ENCODE measurements at places on chromosomes 13 and 19.

DNA sequence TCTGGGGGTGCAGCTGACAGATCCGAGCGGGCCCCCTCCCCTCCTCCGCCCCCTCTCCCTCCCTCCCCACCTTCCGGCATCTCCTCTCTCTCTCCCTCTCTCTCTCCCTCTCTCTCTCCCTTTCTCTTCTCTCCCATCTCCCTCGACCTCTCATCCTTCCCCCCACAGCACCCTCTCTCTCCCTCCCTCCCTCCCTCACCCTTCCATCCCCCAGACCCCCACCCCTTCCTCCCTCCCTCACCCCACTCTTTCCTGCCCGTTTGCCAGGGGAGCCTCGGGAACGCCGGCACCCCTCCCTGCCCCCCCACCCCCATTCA, 666 bp downstream of the CELF5 start:
- DNase-seq: no peak

DNA sequence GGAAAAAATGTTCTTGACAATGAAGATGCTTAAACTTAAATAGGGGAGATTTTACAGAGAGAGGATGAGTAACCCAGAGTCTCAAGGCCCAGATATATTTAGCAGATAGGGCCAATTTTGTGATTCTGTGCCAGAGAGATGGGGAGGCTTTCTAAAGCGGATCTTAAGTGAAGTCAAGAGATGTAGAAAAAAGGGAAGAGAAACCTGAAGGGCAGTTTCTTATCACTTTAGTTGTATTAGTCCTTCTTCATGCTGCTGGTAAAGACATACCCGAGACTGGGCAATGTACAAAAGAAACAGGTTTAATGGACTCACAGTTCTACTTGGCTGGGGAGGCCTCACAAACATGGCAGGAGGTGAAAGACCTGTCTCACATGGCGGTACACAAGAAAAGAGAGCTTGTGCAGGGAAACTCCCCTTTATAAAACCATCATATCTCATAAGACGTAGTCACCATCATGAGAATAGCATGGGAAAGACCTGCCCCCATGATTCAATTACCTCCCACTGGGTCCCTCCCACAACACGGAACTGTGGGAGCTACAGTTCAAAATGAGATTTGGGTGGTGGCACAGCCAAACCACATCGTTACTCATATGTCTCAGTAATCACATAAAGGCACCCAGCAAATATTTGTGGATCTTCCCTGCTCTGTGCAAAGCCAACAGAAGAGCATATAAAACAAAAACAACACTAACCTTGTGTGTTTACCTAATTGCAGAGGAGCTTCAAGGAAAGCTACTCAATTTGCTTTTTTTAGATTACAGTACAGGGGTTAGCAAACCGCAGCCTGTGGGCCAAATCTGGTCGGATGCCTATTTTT, 102.6 kb upstream of the MYCBP2 start:
- DNase-seq: no peak

GRCh38 chr13:97100821-97101220, 106.5 kb upstream of the OXGR1 start:
- DNase-seq: no peak

DNA sequence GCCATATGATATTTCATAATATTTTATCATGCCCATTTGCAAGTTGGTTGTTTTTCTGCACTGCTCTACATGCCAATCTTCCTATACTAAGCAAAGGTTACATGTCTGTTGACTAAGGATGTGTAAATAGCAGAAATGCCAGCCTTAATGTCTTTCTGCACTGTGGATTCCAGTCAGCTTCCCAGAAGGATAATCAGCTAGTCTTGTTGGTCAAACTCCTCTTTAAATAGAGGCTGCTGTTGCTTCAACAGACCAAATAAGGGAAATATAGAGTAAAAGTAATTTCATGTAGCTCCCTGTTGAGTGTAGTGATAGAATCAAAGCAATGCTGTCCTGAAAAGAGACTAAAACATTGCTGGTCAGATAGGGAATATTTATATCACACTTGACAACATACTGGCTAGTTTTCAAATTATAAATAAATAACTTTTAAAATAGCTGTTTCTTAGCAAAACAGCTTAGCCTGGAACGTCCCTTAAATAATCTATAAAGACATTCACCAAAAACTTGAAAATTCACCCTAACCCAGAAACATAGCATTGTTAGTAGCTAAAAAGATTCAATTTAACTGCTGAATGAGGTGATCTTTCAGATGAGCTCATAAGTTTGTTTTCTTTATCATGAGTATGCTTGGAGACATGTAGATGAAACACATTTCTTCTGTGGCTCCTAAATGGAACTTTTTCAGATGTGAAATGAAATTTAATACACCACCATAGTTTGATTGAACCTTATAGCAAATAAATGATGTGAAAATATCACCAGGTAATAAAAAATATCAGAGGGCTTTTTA, 56.6 kb downstream of the FRY start:
- no peak for DNase-seq

DNA sequence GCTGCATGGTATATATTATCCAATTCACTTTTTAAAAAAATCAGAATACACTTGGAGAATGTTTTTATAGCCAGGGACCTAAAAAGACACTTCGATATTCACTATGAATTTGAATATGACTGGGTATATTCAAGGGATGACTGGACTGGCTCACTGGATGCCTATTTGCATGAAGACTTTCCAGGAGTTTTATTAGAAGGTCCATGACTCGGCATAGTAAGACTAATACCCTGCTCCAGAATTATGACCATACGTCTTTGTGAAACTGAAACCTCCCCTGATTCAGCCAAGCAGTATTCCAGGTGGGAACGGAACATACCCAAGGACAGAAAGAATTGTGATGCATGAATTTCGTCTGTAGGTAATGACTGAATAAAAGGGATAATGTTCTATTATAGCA, 3.9 kb upstream of the FAM216B start:
- no peak for DNase-seq

DNA sequence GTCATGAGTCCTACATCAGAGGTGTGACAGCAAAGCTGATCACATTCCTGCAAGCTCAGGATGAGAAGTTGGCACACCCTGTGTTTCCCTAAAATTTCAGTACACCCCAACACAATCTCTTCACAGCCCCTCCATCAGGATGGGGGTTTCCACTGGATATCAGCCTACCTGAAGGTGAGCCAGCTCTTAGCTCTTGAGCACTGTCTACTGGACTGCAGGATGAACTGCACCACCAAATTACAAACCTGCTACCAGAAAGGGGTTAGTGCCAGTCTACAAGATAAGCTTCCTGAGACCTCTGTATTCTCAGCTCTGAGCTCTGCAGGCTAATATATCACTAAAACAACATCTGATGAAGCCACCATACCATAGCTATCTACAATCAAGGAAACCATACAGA, 1616.2 kb upstream of the SPRY2 start:
- no peak for DNase-seq

GRCh38 chr19:7507884-7508283, 8.0 kb upstream of the ZNF358 start:
- no peak for DNase-seq

DNA sequence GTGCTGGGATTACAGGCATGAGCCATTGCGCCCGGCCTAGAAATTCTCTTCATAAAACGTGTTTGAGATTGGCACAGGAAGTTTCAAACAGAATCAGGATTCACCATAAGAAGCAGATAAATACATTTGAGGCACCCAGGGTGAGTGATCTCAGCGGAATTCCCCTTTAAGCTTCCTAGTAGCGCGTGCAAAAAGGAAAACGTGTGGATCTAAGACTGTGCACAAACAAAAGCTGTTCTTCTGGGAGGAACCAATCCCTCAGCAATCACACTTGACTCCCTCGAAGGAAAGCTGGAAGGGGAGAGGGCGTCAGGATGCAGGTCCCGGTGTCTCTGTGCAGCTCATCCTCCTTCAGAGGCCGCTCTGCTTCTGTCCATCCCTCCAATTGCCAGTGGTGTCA, 15.5 kb downstream of the MCF2L start:
- DNase-seq: no peak

- DNase-seq: no peak
These were observed 2.2 kb downstream of the CRTC1 start for GRCh38 chr19:18685597-18686190.

DNA sequence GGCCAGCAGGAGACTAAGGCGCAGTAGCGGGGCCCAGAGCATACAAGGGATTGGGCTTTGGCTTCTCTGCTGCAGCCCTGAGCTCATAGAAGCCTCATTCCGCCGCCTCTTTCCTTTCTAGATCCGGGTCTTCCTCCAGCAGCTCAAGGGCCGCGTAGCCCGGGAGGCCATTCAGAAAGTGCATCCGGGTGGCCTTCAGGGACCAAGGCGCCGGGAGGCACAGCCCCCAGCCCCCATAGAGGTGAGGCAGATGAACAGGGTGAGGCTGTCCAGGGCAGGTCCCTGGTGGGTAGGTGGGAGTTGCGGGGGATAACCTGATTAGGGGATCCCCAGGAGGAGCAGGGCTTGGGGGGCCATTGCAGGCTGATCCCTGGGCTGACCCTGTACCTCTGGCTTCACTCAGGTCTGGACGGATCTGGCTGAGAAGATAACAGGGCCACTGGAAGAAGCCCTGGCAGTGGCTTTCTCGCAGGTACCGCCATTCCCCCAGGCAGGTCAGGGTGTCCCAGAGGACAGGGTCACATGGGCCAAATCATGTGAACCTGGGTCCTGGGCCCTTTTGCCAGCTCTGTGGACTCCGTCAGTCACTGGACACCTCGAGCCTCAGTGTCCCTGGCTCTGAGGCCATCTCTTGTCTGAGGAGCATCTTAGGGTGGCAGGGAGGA, 1.3 kb downstream of the SNAPC2 start:
- DNase-seq: no peak

Data from T-cell (primary cell).